ENCODE measurements at places on chromosomes 16 and 17. TPM values are rescaled to one million over a fixed set of nuclear protein-coding genes. Genes with fewer than 3 reads are reported as not detected.

The RUNDC3A gene
- 1.3 TPM for total RNA-seq

The FSCN2 gene
- 0.71 TPM for total RNA-seq

The PLEKHH3 gene
- 21.2 TPM for total RNA-seq

The LRRC37A gene
- total RNA-seq, result 0.81 TPM
